Tracheal epithelial cell (primary cell): ENCODE measurements at places on chromosomes 1 and 21. TPM values are rescaled to one million over a fixed set of nuclear protein-coding genes. Genes with fewer than 3 reads are reported as not detected.

The VSIG8 gene
- under 0.01 TPM in 1 of 2 replicates, not detected in the other for total RNA-seq

The NBPF14 gene
- total RNA-seq, result 25.8 and 27.3 TPM in 2 replicates

The FAM110D gene
- total RNA-seq, result under 0.01 TPM in 1 of 2 replicates, not detected in the other

The RORC gene
- total RNA-seq, result 0.48 and 1.9 TPM in 2 replicates

The CHAF1B gene
- total RNA-seq, result 1.4 and 2.1 TPM in 2 replicates

The ADGRL2 gene
- 41.6 and 43.9 TPM in 2 replicates for total RNA-seq

The DPYD gene
- 2.6 and 4.8 TPM in 2 replicates for total RNA-seq

The NBPF20 gene
- 1.2 and 2.3 TPM in 2 replicates for total RNA-seq

The CYP4B1 gene
- total RNA-seq, result 0.72 TPM in 1 of 2 replicates, not detected in the other

The RUNX3 gene
- total RNA-seq, result 0.48 and 0.85 TPM in 2 replicates

The ILDR2 gene
- total RNA-seq, result 0.21 and 3.1 TPM in 2 replicates

The ANXA9 gene
- not detected in 2 replicates for total RNA-seq

The ADAMTSL4 gene
- total RNA-seq, result 2.4 and 3.0 TPM in 2 replicates

The NR5A2 gene
- total RNA-seq, result 0.24 TPM in 1 of 2 replicates, not detected in the other

The MLLT11 gene
- total RNA-seq, result 1.9 and 4.6 TPM in 2 replicates

The TCHHL1 gene
- not detected in 2 replicates for total RNA-seq

The LCE1E gene
- total RNA-seq, result 0.24 TPM in 1 of 2 replicates, not detected in the other
